T-helper 17 cell (primary cell): ENCODE measurements at places on chromosomes 12 and 14.

GRCh38 chr12:91273560-91273959, 90.9 kb upstream of the DCN start:
- DNase-seq: no peak

- DNase-seq: no peak
Measured at GRCh38 chr12:13896063-13896626, 85.3 kb downstream of the GRIN2B start.

- no peak for DNase-seq
Measured at GRCh38 chr14:76305268-76305826, 70.6 kb upstream of the ESRRB start.

GRCh38 chr12:72432037-72432604, 160.0 kb downstream of the TRHDE start:
- DNase-seq: no peak

GRCh38 chr14:102594514-102595175, 2.2 kb downstream of the RCOR1 start:
- peak; percentile 42 for DNase-seq

GRCh38 chr12:56999456-56999855, 6.9 kb downstream of the ZBTB39 start:
- no peak for DNase-seq

DNA sequence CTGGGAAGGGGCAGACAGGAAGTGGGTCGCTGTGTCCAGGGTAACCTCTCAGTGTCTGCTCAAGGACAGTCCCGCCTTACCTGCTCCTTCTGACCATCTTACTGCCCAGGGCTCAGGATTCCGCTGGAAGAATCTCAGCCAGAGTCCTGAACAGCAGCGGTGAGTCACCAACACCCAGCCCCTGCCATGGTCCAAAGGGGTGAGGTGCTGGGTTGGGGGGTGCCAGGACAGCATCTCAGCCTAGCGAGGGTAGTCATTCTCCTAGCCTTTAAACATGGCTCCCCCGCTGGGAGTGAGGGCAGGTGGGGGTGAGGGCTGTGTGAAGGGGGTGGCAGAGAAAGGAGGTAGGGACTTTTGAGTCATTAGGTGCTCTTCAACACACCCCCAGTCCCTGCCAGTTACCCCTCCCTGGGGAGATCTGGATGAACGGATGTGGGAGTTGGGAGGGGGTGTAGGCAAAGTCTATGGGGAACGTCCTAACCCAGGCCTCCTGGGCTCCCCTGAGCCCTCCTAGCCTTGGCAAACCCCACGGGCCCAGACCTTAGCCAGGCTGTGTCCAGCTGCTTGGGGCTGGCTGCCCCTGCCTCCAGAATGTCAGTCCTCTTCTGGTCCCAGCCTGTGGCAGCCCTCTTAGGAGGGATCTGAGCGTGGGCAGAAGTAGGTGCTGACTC, 2.5 kb downstream of the TAMALIN start:
- DNase-seq: no peak

- DNase-seq: no peak
Measured at GRCh38 chr14:87810711-87811110, 182.3 kb downstream of the GALC start.

- no peak for DNase-seq
Measured at GRCh38 chr12:115149279-115149678, 465.3 kb upstream of the TBX3 start.

DNA sequence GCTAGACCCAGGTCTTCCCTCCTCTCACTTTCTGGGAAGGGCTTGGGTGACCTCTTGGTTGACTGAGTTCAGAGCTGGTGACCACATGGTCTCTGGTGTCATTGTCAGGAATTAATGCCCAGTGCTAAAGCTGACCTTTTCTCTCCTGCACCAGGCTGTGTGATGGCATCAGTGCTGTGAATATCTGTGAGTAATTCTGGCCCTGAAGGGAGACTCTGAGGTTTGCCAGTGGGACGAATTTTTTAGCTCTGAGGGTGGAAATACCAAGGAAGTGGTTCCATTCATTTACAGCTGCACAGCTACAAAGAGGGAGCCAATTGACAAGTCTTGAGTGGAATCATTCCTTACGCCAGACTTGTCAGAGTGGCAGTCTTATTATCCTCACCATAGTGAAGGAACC, 6.2 kb upstream of the KRT86 start:
- DNase-seq: no peak

- no peak for DNase-seq
Measured at GRCh38 chr14:102348376-102348775, 14.3 kb downstream of the CINP start.

DNA sequence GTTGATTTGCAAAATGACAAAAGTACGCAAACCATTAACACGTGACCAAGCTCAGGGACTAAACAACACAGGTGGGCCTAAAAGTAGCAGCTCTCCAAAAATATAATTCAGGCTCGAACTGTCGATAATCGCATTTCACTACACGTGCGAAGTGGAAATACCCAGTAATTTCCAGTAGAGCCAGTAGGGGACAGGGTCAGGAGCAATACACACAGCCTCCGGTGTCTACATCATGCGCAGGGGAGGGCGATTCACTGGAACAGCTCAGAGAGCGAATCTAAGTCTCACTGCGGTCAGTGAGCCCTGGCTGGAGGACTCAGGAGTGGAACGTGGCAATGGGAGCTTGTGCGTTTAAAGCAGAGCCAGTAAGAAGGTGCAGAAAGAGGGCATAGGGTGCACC, 40.4 kb downstream of the SETD3 start:
- DNase-seq: no peak

DNA sequence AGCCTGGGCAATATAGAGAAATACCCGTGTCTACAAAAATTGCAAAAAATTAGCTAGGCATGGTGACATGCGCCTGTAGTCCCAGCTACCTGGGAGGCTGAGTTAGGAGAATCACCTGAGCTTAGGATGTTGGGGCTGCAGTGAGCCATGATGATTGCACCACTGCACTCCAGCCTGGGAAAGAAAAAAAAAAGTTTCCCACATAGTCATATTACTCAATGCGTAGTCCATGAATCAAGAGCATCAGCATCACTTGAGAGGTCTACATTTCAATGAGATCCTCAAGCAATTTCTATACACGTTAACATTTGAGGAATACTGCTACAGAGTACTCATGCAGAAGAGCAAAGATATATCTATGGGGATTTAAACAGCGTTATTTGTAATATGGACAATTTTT, 5.2 kb upstream of the LRRC23 start:
- no peak for DNase-seq

DNA sequence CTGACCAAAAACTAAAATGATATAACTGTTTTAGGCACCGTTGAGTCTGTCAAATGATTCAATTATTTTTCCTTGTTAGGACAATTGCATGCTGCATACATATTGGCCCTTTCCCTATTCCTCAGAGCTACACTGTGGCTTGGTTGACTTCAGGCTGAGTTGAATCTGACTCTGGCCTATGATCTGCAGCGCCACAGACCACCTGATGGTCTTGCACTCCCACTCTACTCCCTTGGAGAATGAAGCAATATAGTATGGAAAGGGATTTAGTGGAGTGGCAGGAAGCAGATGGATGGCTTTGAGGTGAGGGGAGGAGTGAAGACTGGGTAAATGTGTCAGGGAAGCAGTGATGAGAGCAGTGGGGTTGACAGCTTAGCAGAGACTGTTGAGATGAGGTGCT, 579.0 kb upstream of the STXBP6 start:
- DNase-seq: no peak

- DNase-seq: no peak
Measured at GRCh38 chr12:46450279-46450748, 77.7 kb upstream of the SLC38A2 start.

GRCh38 chr12:42474391-42474790, 115.2 kb downstream of the PRICKLE1 start:
- DNase-seq: no peak

- DNase-seq: no peak
Measured at GRCh38 chr14:50836515-50836914, 5.6 kb upstream of the NIN start.

DNA sequence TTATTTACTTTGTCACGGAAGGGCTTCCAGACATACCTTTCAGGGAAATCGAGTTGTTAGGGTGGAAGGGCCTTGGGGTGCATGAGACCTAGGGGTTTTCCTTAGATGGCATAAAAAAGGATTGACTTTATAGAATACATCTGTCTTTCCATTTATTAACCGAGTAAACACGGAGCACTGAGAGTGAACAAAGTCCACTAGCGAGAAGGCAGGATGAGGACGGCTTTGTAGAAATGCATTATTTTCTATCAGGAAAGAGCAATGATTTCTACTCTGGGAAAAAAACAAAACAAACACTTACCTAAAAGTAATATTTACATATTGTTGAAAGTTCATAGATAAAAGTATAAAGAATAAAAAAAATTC, 91.8 kb downstream of the RCOR1 start:
- DNase-seq: no peak

DNA sequence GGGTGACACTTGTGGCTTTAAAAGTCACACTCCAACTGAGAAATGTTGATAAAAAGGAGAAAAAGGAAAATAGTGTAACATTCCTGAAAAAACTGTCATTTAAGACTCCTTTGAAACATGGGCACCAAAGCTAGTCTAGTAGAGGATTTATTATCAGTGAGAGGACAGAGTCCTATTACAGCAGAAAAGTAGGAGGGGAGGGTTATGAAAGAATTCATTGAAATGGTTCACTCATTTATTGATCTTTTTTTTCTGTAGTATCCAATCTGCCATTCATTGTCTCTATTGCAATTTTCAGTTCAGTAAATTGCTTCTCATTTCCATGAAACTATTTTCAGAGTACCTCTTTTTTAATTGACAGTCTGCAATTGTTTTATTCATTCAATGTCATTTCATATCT, 25.4 kb downstream of the PPM1A start:
- DNase-seq: no peak

DNA sequence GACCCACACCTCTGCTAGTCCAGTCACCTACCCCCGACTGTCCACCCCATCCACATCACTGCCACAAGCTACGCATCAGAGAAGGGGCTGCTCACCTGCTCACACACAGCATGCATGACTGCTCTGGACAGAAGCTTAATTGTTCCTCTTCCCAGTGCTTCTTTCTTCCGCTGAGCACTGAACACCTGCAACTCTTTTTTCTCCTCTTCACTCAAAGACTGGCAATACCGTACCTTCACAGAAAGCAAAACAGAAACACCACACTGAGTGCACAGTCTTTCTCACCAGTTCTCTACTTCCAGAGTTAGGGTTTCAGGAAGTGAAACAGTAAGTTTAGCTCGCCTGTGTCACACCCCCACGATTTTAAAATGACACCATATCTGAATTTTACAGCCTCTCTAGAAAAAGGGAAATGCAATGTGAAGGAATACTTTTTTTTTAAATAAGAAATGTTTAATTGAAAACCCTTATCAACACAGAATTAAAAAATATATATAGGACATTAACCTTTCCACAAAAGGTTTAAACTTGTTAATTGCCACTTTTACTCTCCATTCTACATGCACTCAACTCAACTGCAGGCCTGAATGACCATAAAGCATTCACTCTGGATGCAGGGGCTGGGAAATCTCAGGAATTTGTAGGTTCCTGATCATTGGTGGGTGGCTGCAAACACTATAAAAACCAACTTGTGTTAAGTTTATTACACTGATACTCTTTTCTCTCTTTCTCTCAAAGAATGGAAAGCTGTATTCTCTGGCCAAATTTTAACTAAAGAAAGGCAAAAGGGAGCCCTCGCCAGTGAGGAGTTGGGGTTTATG, 120.0 kb downstream of the PRICKLE1 start:
- no peak for DNase-seq

DNA sequence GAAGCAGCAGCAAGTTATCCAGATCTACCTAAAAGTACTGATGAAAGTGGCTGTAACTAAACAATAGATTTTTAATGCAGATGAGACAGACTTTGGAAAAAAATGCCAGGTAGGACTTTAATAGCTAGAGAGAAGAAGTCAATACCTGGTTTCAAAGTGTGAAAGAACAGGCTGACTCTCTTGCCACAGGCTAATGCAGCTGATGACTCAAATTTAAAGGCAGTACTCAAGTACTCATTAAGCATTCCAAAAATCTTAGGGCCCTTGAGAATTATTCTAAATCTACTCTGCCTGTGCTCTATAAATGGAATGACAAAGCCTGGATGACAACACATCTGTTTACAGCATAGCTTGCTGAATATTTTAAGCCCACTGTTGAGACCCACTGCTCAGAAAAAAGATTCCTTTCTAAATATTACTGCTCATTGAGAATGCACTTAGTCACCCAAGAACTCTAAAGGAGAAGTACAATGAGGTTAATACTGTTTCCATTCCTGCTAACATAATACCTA, 68.6 kb upstream of the SYT1 start:
- DNase-seq: no peak

DNA sequence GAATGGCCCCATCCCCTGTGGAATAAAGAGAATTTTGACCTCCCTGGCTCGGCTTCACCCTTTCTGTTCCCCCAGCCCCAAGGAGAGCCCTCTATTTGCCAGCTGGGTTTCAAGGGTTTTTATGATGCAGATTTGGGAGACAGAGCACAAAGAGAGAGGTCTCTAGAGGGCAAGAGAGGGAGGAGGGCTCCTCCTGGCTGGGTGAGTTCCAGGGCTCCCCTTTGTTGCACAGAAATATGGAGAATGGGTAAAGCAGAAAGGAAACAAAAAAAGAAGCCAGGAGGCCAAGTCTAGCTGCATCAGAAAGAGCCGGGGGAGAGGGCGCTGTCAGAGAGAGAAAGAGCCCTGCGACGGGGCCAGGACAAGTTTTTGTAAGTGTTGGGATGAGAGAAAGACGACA, 319.6 kb upstream of the RTL1 start:
- DNase-seq: no peak

DNA sequence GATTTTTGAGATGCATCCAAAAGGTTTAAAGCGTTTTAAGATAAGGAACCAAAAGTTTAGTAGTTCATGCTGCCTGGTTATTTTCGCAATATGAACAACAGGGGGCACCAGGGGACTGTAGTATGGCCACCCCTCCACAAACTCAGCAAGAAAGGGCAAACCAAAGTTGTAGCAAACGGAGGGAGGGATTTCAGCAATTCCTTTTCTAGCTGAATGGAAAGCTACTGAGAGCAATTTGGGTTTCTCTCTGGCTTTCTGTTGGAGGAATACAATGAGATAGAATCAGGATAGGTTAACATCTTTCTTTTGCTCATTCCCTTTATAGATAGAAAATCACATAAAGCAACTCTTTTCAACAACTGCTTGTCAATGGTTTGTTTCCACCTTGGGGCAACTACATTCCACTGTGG, 62.5 kb downstream of the DRAM1 start:
- DNase-seq: peak; percentile 13

- no peak for DNase-seq
Measured at GRCh38 chr12:101795786-101796185, 35.0 kb downstream of the GNPTAB start.

DNA sequence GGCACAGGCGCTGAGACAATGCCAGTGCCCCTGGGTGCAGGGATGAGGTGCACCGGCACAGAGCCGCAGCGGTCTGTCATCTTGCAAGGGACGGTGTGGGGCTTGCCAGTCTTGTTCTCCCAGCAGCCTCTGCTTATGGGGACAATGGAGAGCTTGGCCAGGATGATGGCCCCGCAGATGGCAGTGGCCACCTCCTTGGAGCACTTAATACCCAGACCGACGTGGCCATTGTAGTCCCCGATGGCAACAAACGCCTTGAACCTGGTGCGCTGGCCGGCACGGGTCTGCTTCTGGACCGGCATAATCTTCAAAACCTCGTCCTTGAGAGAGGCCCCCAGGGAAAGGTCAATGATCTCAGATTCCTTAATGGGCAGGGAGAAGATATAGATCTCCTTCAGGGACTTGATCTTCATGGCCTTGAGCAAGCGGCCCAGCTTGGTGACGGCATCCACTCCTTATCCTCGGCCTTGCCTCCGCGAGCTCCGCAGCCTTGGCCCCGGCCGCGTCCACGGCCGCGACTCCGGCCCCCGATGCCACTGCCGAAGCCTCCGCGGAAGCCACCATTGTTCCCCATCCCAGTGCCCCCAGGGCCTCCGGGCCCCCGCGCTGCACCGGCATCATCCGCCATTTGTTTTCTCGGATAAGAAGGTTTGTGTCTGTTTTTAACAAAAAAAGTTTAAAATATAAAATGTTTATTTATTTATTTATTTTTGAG, 29.9 kb downstream of the VRTN start:
- DNase-seq: no peak
